ENCODE measurements at places on chromosomes 3 and 15. TPM values are rescaled to one million over a fixed set of nuclear protein-coding genes. Genes with fewer than 3 reads are reported as not detected.

Gene PP2D1
- total RNA-seq: not detected

Gene PCSK6
- total RNA-seq: 12.7 TPM

Gene GABRB3
- total RNA-seq: 0.95 TPM

Gene NFKBIZ
- total RNA-seq: 7.4 TPM

Gene C3orf22
- total RNA-seq: not detected

Gene KCNMB2
- total RNA-seq: not detected

Gene ARGFX
- not detected for total RNA-seq

Gene ARNT2
- 2.3 TPM for total RNA-seq

Gene APBA2
- total RNA-seq: 13.2 TPM

Gene EOMES
- 0.36 TPM for total RNA-seq

GRCh38 chr15:66524838-66525237 is 19.7 kb downstream of the ZWILCH start:
- H3K27ac ChIP-seq: no peak overlapping the region
- no peak overlapping the region for H3K4me3 ChIP-seq
- no peak for DNase-seq

GRCh38 chr3:115022835-115023398 is 124.2 kb downstream of the ZBTB20 start:
- peaks cover 25% of the 10 kb centered on the region for H3K4me1 ChIP-seq
- H3K4me3 ChIP-seq: no peak overlapping the region
- no peaks in the 10 kb centered on the region for H3K36me3 ChIP-seq
- H3K27me3 ChIP-seq: no peaks in the 10 kb centered on the region

DNA sequence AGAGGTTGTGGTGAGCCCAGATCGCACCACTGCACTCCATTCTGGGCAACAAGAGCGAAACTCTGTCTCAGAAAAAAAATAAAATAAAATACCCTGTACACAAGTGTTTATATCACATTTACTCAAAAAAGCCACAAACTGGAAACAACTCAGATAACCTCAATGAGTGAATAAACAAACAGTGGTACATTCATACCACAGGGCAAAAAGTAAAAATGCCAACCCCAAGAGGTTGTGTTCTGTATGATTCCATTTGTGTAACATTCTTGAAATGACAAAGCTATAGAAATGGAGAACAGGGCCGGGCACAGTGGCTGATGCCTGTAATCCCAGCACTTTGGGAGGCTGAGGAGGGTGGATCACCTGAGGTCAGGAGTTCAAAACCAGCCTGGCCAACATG is 12.9 kb downstream of the EDC3 start:
- no peak overlapping the region for H3K27ac ChIP-seq
- H3K4me3 ChIP-seq: no peak overlapping the region
- no peak for DNase-seq
- H3K36me3 ChIP-seq: no peaks in the 10 kb centered on the region

- no peaks in the 10 kb centered on the region for H3K4me1 ChIP-seq
- no peaks in the 10 kb centered on the region for H3K27me3 ChIP-seq
- no peak for DNase-seq
- H3K27ac ChIP-seq: no peak overlapping the region
- no peaks in the 10 kb centered on the region for H3K36me3 ChIP-seq
- no peak overlapping the region for H3K4me3 ChIP-seq
Observed at GRCh38 chr3:98095882-98096281, 8.9 kb downstream of the OR5AC2 start.

GRCh38 chr3:193688834-193689714 is 96.1 kb downstream of the OPA1 start:
- H3K36me3 ChIP-seq: no peaks in the 10 kb centered on the region
- H3K27me3 ChIP-seq: no peaks in the 10 kb centered on the region
- H3K27ac ChIP-seq: no peak overlapping the region
- DNase-seq: no peak
- no peak overlapping the region for H3K4me3 ChIP-seq

GRCh38 chr3:189698811-189699210 is 67.6 kb downstream of the TP63 start:
- no peaks in the 10 kb centered on the region for H3K36me3 ChIP-seq
- H3K27ac ChIP-seq: no peak overlapping the region
- H3K27me3 ChIP-seq: no peaks in the 10 kb centered on the region
- no peak for DNase-seq
- no peak overlapping the region for H3K4me3 ChIP-seq
- H3K4me1 ChIP-seq: no peaks in the 10 kb centered on the region

- no peak for DNase-seq
- H3K36me3 ChIP-seq: no peaks in the 10 kb centered on the region
- H3K27ac ChIP-seq: no peak overlapping the region
- H3K27me3 ChIP-seq: no peaks in the 10 kb centered on the region
- no peak overlapping the region for H3K4me3 ChIP-seq
Observed at GRCh38 chr3:36957063-36957462, 12.2 kb upstream of the TRANK1 start.

DNA sequence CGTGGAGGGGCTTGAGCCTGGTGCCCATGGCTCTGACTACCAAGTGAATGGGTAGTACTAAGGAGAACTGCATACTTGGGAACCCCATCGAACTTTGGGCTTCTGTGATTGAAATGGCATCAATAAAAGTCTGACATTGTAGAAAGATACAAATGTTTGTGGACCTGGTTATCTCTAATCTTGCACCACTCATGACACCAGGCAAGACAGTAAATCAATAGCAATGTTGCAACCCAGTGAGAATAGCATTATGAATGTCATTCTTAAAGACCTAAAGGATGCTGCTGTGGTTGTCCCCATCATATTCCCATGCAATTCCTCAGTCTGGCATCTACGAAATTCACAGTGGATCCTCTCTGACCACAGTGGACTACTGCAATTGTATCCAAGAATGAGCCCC is 233.6 kb upstream of the LYSMD4 start:
- H3K27me3 ChIP-seq: no peaks in the 10 kb centered on the region
- no peaks in the 10 kb centered on the region for H3K36me3 ChIP-seq
- no peak overlapping the region for H3K4me3 ChIP-seq
- H3K4me1 ChIP-seq: no peaks in the 10 kb centered on the region
- H3K27ac ChIP-seq: no peak overlapping the region
- DNase-seq: no peak

- H3K4me1 ChIP-seq: no peaks in the 10 kb centered on the region
- no peak overlapping the region for H3K27ac ChIP-seq
- no peaks in the 10 kb centered on the region for H3K36me3 ChIP-seq
- H3K4me3 ChIP-seq: no peak overlapping the region
- no peaks in the 10 kb centered on the region for H3K27me3 ChIP-seq
Observed at GRCh38 chr3:109944836-109945235, 607.5 kb upstream of the DPPA4 start.

- no peaks in the 10 kb centered on the region for H3K27me3 ChIP-seq
- no peak for DNase-seq
- no peaks in the 10 kb centered on the region for H3K36me3 ChIP-seq
- no peaks in the 10 kb centered on the region for H3K4me1 ChIP-seq
- no peak overlapping the region for H3K27ac ChIP-seq
- H3K4me3 ChIP-seq: no peak overlapping the region
Observed at GRCh38 chr3:190620886-190621608, 107.2 kb downstream of the IL1RAP start.

DNA sequence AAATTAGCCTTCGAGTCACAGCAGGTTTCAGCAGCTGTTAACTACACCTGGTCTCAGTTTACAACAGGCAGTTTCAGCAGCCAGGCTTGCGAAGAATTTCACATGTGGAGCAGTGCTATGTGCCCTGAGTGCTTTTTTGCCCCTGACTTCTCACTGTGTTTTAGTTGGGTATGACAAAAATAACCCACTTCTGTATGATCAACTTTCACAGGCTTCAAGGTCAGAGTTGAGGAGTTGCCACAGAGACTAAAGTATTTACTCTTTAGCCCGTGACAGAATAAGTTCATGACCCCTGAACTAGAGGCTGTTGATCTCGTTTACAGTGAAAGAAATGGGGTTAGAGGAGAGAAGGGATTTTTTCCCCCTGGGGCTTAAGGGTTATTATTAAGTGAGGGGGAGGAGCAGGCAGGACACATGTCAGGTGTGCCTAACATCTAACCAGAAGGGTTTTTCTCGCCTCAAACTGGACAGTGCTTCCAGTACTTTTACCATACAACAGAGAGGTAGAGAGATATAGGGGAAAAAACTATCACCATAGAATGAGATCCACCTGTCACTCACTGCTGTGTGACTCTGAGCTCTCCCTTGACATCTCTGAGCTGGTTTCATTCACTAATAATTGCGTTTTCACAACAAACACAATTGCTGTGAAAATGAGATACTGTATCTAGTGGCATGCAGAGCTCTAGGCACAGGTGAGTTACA is 14.0 kb upstream of the TOPBP1 start:
- H3K4me1 ChIP-seq: no peaks in the 10 kb centered on the region
- peaks cover 14% of the 10 kb centered on the region for H3K27me3 ChIP-seq
- no peak overlapping the region for H3K27ac ChIP-seq

- no peak overlapping the region for H3K4me3 ChIP-seq
- H3K4me1 ChIP-seq: peaks cover 5% of the 10 kb centered on the region
- DNase-seq: peak; percentile 42
- H3K27ac ChIP-seq: no peak overlapping the region
- H3K27me3 ChIP-seq: no peaks in the 10 kb centered on the region
Observed at GRCh38 chr3:10983219-10983916, 9.2 kb upstream of the SLC6A1 start.

- H3K36me3 ChIP-seq: no peaks in the 10 kb centered on the region
- H3K27ac ChIP-seq: no peak overlapping the region
- H3K4me3 ChIP-seq: no peak overlapping the region
- no peak for DNase-seq
- H3K4me1 ChIP-seq: no peaks in the 10 kb centered on the region
Observed at GRCh38 chr3:189787191-189787590, 156.0 kb downstream of the TP63 start.

- H3K4me3 ChIP-seq: no peak overlapping the region
- H3K36me3 ChIP-seq: no peaks in the 10 kb centered on the region
Observed at GRCh38 chr3:107956991-107957900, 133.6 kb downstream of the CD47 start.

GRCh38 chr15:99963096-99963825 is 230.0 kb upstream of the LYSMD4 start:
- no peaks in the 10 kb centered on the region for H3K36me3 ChIP-seq
- H3K4me1 ChIP-seq: no peaks in the 10 kb centered on the region
- peaks cover 11% of the 10 kb centered on the region for H3K27me3 ChIP-seq

- no peaks in the 10 kb centered on the region for H3K36me3 ChIP-seq
- no peak overlapping the region for H3K27ac ChIP-seq
- peak; percentile 79 for DNase-seq
- H3K4me1 ChIP-seq: no peaks in the 10 kb centered on the region
Observed at GRCh38 chr3:14548321-14548729, 8.2 kb upstream of the GRIP2 start.

- H3K27ac ChIP-seq: no peak overlapping the region
- no peak overlapping the region for H3K4me3 ChIP-seq
- H3K36me3 ChIP-seq: no peaks in the 10 kb centered on the region
- H3K27me3 ChIP-seq: no peaks in the 10 kb centered on the region
- DNase-seq: no peak
Observed at GRCh38 chr3:66565301-66565700, 64.5 kb upstream of the LRIG1 start.

- H3K36me3 ChIP-seq: peaks cover 41% of the 10 kb centered on the region
- peak; percentile 93 for DNase-seq
- H3K4me1 ChIP-seq: no peaks in the 10 kb centered on the region
- H3K27ac ChIP-seq: no peak overlapping the region
- no peak overlapping the region for H3K4me3 ChIP-seq
Observed at GRCh38 chr3:133821767-133822638, 16.4 kb downstream of the SRPRB start.

- H3K27me3 ChIP-seq: no peaks in the 10 kb centered on the region
- H3K36me3 ChIP-seq: no peaks in the 10 kb centered on the region
- DNase-seq: no peak
- H3K4me1 ChIP-seq: no peaks in the 10 kb centered on the region
- no peak overlapping the region for H3K4me3 ChIP-seq
Observed at GRCh38 chr15:53548236-53548635, 211.2 kb downstream of the WDR72 start.

- no peak overlapping the region for H3K4me3 ChIP-seq
- no peaks in the 10 kb centered on the region for H3K27me3 ChIP-seq
- no peak for DNase-seq
- no peaks in the 10 kb centered on the region for H3K4me1 ChIP-seq
Observed at GRCh38 chr3:124671106-124671505, 59.1 kb upstream of the UMPS start.

DNA sequence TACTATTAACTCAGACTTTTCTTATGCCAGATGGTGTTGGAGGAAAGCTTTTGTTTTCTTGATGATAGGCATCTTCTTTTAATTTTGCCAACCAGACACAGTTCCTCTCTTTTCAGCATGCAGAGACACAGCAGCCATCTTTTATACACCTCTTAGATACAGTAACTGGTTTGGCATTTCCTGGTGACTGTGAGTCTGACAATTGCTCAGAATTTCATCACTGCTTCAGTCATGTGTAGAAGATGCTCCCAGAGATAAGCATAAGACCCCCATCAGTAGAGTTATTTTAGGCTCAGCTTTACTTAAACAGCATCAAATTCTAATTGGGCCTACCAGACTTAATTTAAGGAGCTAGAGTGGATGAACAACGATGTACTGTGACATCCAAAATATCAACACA is 779.0 kb downstream of the SQOR start:
- H3K36me3 ChIP-seq: no peaks in the 10 kb centered on the region
- no peak overlapping the region for H3K27ac ChIP-seq
- DNase-seq: no peak

GRCh38 chr15:26639966-26640365 is 132.9 kb downstream of the GABRB3 start:
- no peaks in the 10 kb centered on the region for H3K4me1 ChIP-seq
- no peak for DNase-seq
- H3K36me3 ChIP-seq: no peaks in the 10 kb centered on the region
- H3K27me3 ChIP-seq: no peaks in the 10 kb centered on the region

DNA sequence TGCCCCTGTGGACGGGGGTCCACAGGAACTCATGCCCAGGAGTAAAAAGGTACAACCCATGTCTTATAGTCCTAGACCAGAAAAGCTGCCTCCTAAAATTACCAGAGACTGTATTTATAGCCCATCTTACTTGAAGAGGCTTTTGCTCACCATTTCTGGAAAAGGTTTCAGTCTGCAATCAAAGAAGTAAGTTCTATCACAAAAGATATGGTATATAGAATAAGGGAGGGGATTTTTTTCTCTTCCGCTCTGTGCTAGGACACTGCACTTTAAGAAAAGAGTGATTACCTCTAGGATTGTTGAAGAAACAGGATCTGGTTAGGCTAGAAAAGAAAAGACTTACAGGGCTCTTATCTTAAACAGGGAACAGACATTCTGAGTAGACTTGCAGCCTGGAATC is 2.6 kb downstream of the SSUH2 start:
- DNase-seq: no peak
- peaks cover 8% of the 10 kb centered on the region for H3K4me1 ChIP-seq
- H3K27me3 ChIP-seq: no peaks in the 10 kb centered on the region
- H3K27ac ChIP-seq: no peak overlapping the region
- no peak overlapping the region for H3K4me3 ChIP-seq

GRCh38 chr3:31508452-31509146 is 24.1 kb upstream of the STT3B start:
- H3K27me3 ChIP-seq: no peaks in the 10 kb centered on the region
- H3K4me3 ChIP-seq: no peak overlapping the region
- no peaks in the 10 kb centered on the region for H3K36me3 ChIP-seq
- no peaks in the 10 kb centered on the region for H3K4me1 ChIP-seq
- H3K27ac ChIP-seq: no peak overlapping the region
